T-helper 2 cell (primary cell): ENCODE measurements at places on chromosomes 4 and X.

GRCh38 chr4:188869581-188869980, 730.3 kb downstream of the TRIML1 start:
- DNase-seq, result no peak

GRCh38 chr4:111923786-111924185, 221.5 kb upstream of the FAM241A start:
- no peak for DNase-seq

DNA sequence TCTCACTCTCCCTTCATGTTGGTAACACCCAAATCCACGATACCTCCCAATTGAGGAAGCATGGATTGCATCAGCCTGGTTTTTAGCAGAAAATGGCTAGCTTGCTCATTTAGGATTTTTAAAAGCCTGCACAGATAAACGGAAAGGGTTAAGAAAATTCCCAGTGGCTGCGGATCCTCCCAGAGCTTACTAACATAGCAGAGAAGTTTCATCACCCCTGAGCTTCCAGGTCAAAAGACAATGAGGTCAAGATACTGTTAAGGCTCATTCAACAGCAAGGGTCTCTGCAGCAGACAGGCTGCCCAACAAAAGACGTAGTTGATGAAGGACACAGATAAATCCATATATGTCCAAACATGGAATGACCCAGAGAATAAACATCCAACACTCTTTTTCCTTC, 220.2 kb downstream of the ASMT start:
- DNase-seq, result no peak

DNA sequence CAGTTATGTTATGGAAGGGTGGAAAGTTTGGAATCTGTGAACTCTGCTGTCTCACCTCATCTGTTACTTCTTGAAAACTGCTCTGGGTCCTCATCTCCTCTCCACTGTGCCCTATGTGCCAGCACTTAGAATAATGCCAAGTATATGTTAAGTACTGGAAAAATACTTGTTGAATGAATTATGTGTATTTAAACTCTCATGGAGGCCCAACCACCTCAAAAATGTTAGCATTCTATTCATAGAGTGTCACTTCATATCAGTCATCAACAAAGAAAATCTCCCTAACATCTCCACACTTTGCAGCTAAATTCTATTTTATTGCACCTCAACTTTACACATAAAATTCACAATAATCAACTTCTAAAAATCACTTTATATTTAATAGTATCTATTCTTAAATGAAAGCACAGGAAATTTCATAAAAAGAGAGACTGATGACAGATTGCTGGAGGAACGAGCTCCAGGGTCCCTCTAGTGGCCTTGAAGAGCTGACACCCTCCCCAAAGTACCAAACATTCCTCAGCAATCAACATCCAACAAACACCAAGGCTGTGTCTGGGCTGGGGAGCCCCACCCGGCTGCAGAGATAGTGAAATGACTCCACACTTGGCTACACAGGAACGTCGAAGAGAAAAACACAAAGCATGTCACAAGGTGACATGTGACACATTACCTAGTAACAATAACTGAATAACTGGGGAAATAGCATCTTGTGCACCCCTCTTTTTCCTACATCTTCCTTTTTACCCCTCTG, 45.8 kb downstream of the SLC39A8 start:
- DNase-seq, result no peak

GRCh38 chr4:15894393-15894792, 44.1 kb downstream of the FGFBP1 start:
- no peak for DNase-seq

GRCh38 chr4:51830156-51830720, 12.7 kb upstream of the DCUN1D4 start:
- DNase-seq, result no peak

- DNase-seq, result no peak
Measured at GRCh38 chr4:56570041-56570440, 64.5 kb downstream of the ARL9 start.
